Prostate gland (tissue), 2 donors: ENCODE measurements at places on chromosomes 1 and 21. TPM values are rescaled to one million over a fixed set of nuclear protein-coding genes. Genes with fewer than 3 reads are reported as not detected.

The ESPN gene
- total RNA-seq, result 257 TPM

The HES3 gene
- total RNA-seq, result not detected

The TRMT13 gene
- 17.4 TPM for total RNA-seq

The OLFML2B gene
- 29.7 TPM for total RNA-seq

The VAMP4 gene
- total RNA-seq, result 8.2 TPM

The PLA2G2D gene
- not detected for total RNA-seq

The TRIM17 gene
- total RNA-seq, result 9.9 TPM

The EFNA1 gene
- 132 TPM for total RNA-seq

The SLFNL1 gene
- total RNA-seq, result 2.4 TPM

The BNIPL gene
- total RNA-seq, result 14.8 TPM

The MMEL1 gene
- total RNA-seq, result 13.6 TPM

The IVL gene
- 0.46 TPM for total RNA-seq

The PTGER3 gene
- total RNA-seq, result 4.0 TPM

The AXDND1 gene
- total RNA-seq, result not detected

The TOR3A gene
- total RNA-seq, result 109 TPM

The AJAP1 gene
- total RNA-seq, result 6.7 TPM

The TSPEAR gene
- 0.85 TPM for total RNA-seq

The FLG2 gene
- 5.6 TPM for total RNA-seq

The CCT3 gene
- 144 TPM for total RNA-seq

The ZC3H12A gene
- 97.1 TPM for total RNA-seq

The OLFML3 gene
- total RNA-seq, result 15.8 TPM

The DTL gene
- 1.5 TPM for total RNA-seq

The ILDR2 gene
- total RNA-seq, result 3.2 TPM

The S1PR1 gene
- 9.7 TPM for total RNA-seq

The TRNP1 gene
- total RNA-seq, result 30.6 TPM

The EEIG2 gene
- 12.4 TPM for total RNA-seq

The TRIM46 gene
- 0.14 TPM for total RNA-seq

The TBX15 gene
- 0.87 TPM for total RNA-seq

The KNCN gene
- not detected for total RNA-seq

The AP4B1 gene
- total RNA-seq, result 5.0 TPM

The DFFB gene
- total RNA-seq, result 20.5 TPM

The COL16A1 gene
- total RNA-seq, result 89.4 TPM

The MCOLN2 gene
- 6.8 TPM for total RNA-seq

The OR10Z1 gene
- total RNA-seq, result not detected

The CROCC gene
- 68.7 TPM for total RNA-seq

The TNNI3K gene
- total RNA-seq, result not detected

The OLIG1 gene
- total RNA-seq, result 10.8 TPM
